Esophagus squamous epithelium (tissue), 5 donors: ENCODE measurements at places on chromosomes 11 and 22.

DNA sequence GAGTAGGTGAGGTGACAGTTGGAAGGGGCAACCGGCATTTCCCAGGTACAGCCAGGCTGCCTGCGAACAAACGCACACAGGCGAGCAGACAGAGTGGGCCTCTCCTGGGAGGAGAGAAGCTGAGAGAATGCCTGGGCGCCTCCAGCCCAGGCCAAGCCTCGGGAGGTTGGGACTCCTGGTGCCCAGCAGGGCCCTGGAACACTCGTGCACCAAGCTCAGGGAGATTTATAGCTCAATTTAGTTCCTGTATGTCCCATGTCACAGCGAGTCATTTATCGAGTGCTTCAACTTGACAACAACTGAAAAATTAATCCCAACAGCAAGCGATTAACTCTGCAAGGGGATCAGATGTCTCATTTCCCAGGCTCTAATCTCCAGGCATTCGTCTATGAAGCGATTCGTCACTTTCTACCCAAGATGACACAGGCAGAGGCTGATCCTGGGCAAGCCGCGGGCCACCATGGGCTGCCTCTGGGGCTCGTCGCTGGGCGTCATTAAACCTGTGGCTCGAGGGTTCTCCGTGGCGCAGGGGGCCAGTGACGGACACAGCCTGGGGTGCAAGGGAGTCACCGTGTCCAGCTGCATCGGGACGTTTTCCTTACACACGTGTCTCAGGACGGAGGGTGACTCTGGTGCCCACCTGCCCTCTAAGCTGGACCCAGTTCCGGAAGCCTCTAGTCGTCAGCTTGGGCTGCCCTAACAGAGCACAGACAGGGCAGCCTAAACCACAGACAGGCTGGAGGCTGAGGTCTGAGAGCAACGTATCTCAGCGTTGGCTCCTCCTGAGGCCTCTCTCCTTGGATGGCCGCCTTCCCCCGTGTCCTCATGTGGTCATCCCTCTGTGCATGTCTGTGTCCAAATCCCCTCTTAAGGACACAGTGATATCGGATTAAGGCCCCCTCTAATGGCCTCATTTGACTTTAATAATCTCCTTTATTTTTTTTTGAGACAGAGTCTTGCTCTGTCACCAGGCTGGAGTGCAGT lies 154.1 kb downstream of the CTTN start:
- DNase-seq, result no peak

GRCh38 chr11:85626496-85626895 lies 648 bp downstream of the DLG2 start:
- no peak for DNase-seq

DNA sequence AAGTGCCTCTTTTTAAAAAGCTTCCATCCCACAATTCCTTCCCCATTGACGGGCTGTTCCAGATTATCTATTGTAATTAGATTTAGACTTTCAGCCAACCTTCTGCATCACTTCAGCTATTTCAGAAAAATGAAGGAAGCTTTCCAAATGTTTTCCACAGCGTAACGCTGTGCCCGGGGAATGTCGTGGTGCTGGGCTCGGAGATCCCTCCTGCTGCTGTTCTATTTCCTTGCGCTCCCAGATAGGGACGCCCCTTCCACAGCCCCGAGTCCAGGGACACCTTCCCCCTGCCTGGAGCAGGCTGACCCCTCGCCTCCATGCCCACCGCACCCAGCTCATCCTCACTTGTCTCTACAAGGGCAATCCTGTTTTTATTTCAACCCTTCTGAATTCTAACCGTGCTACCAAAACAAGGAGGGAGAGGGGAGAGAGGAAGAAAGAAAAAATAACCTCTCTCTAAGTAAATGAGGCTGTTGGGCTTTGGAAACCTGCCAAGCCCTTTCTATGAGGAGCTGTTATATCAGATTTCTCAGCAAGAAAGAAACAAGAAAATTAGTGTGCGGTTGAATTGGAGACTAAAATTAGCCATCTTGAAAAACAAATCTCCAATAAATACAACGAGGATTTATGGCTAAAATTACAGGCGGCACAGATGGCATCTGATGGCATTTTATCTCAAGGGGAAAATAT lies 366.9 kb downstream of the BRD1 start:
- no peak for DNase-seq

DNA sequence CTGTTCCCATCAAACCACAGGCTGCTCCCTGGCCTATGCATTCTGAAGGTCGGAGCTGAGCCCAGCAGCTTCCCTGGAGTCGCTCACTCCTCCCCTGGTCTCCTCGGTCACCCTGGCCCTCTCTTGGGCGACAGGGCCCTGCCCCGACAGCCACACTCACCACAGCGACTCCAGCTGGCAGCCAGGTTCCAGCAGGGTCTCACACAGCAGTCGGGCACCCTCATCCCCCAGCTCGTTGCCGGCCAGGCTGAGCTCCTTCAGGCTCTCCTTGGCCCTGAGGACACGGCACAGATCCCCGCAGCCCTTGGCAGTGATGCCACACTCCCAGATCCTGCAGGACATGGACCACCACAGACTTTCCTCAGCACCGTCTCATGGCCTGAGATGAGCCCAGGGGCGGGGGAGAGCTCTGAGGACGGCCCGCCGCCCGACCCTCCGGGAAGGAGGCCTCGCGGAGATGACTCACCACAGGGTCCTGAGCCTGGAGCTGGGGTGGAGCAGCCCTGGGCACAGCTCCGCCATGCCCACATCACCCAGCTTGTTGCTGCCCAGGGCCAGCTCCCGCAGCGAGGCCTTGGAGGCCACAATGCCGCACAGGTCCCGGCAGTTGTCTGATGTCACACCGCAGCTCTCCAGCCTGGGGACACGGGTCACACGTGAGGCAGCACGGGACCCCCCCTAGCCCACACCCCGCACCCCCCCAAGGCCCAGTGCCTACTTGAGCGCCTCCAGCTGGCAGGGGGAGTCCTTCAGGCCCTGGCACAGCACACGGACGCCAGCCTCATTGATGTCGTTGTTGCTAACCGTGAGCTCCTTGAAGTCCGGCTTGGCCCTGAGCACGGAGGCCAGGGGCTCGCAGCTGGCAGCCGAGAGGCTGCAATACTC lies 8.5 kb downstream of the RNH1 start:
- no peak for DNase-seq

- no peak for DNase-seq
Observed at GRCh38 chr22:43337385-43337784, 5.8 kb downstream of the SCUBE1 start.

GRCh38 chr22:27149921-27150543 lies 492.6 kb downstream of the MIAT start:
- no peak for DNase-seq

GRCh38 chr11:9625728-9626127 lies 38.1 kb upstream of the SWAP70 start:
- no peak for DNase-seq

GRCh38 chr22:45185718-45186514 lies 22.2 kb downstream of the NUP50 start:
- no peak for DNase-seq

DNA sequence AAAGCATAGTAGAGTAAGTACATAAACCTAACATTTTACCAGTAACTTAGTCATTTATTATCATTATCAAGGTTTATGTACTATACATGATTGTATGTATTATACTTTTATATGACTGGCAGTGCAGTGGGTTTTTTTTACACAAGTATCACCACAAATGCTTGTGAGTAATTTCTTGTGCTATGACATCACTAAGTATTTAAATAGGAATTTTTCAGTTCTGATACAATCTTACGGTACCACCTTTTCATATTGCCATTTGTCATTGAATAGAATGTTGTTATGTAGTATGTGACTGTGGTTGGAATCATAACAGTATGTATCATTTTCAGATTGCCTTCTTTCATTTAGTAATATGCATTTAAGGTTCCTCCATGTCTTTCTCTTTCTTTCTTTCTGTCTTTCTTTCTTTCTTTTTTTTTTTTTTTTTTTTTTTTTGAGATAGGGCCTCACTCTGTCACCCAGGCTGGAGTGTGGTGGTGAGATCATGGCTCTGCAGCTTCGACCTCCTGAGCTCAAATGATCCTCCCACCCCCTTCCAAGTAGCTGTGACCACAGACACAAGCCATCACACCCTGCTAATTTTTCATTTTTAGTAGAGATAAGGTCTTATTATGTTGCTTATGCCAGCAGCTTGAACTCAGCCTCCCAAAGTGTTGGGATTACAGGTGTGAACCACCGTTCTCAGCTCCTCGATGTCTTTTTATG lies 18.6 kb downstream of the ATM start:
- DNase-seq, result no peak

GRCh38 chr22:31683181-31684105 lies 21.4 kb upstream of the PISD start:
- DNase-seq, result no peak

GRCh38 chr22:43228330-43228729 lies 41.4 kb upstream of the TTLL12 start:
- no peak for DNase-seq

DNA sequence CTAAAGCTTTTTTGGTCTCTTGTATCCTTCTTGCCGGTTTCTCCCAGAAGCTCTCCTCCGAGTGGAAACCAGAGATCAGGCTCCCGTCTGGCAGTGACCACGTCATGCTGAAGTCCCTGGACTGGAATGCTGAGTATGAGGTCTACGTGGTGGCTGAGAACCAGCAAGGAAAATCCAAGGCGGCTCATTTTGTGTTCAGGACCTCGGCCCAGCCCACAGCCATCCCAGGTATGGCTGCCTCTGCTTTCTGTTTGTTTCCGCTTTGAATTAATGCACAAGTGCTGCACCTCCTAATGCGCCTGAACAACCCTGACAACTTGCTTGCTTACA lies 54.3 kb upstream of the TTC12 start:
- no peak for DNase-seq

- DNase-seq, result no peak
Observed at GRCh38 chr22:46576556-46577367, 39.3 kb upstream of the CELSR1 start.

GRCh38 chr11:87338046-87338639 lies 300.4 kb downstream of the TMEM135 start:
- no peak for DNase-seq

GRCh38 chr11:111494040-111494439 lies 18.1 kb downstream of the BTG4 start:
- no peak for DNase-seq

DNA sequence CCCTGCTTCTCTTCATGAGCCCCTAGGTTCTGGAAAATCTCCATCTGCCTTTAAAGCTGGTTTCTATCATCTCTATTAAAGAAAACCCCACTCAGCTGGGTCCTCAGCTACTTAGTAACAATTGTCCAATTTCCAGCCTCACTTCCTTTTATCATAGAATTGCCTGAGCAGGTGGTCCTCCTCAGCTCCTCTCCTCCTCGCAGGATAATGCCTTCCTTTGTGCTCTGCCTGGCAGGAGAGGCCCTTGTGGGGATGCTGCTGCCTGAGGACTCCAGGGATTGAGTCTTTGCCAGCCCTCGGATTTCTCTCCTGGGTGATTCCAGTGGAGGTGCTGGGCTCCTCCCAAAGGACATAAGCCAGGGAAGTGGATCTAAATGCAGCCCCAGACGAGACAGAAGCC lies 448.3 kb downstream of the INSC start:
- DNase-seq, result no peak

DNA sequence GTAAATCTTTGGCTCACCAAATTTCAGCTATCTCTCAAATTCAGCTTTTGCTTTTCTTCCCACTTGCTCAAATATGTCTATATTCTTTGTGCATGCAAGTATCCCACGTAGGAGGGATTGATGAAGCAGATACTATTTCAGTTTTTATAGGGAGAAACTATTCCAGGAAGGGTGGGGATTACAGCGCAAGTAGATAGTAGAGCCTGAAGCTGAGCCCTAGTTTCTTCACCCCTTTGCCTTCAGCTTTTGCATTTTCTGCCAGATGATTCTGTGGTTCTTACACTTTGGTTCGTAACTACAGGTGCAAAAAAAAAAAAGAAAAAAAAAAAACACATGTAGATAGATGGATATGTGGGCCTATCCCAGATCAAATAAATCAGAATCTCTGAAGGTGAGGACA lies 3.1 kb upstream of the ACP2 start:
- DNase-seq, result no peak

DNA sequence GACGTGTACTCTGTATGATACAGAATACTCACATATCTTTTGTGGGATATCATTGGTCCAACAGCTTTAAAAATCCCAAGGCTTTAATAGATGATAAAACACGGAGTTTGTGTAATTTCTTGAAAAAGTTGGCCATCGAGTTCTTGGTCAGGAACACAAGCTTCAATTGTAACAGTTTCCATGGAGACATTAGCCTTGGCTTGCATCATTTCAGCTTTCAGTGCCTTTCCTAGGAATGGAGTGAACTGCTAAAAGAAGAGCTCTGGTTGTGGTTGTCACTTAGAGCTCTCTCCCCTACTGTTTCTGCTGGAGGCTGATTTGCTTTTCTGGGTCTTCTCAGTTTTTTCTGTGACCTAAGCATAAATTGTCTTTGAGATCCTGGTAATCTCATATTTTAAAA lies 14.2 kb downstream of the BMAL1 start:
- no peak for DNase-seq

- no peak for DNase-seq
Observed at GRCh38 chr11:10659339-10660216, 34.0 kb downstream of the IRAG1 start.

DNA sequence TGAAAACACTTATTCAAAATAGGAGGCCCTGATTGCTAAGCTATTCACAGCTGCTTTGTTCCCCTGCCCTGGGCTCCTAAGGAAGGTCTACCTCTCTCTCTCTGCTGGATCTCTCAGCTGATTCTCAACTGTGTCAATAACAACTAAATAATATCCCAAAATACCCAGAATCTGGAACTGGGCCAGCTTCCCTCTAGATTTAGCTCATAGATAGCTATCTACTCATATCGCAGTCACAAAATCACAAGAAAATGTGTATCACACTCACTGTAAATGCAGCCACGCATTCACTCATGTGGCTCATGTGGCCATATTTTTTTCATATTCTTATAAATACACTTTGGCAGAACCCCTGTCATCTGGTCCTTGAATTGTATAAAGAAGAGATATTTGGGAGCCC lies 555.1 kb downstream of the OPCML start:
- DNase-seq, result no peak

DNA sequence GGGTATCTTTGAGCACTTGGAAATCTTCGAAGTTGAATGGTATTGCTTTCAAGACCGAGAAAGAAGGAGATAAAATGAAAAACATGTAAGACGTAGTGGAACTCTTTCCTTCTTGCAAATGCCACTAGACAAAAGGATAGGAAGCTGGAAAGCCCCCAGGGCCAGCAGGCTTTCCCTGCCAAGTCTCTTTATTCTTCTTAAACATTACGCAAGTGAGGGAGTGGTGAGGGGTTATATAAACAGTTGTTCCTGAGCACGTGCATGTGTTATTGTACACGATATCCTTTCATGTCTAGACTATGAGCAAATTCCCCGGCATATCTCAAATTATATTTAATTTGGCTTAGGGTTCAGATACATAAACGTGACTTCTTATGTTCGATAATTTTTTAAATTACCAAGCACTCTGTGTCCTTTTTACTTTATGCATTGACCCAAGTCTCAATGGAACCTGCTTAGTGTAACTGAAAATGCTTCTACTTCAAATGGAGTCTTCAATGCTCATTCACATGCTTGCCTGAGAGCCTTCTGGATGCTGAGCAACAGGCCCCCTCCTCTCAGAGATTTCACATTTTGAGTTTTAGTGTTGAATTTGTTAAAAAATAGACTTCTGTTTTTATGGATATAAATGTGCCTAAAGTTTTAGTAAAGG lies 59.0 kb downstream of the PPP2R1B start:
- no peak for DNase-seq
